ENCODE measurements at places on chromosomes 1 and 21. TPM values are rescaled to one million over a fixed set of nuclear protein-coding genes. Genes with fewer than 3 reads are reported as not detected.

DNA sequence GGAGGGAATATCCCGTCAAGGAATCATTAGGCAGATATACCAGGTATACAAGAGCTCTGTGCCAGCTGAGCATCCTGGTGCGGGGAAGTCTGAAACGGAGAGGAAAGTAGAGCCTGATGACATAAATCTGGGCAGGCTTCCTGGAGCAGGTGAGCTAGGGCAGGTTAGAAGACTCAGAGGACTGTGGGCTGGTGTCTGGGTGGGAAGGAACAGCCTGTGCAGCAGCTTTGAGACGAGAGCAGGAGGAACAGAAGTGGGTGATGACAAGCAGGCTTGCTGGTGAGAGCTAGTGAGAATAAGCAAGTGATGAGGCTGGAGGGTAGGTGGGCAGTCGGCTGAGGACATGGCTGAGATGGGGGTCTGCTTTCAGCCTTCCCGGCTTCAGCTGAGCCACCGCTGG is 6.7 kb downstream of the CELSR2 start:
- H3K4me3 ChIP-seq: no peak overlapping the region
- no peaks in the 10 kb centered on the region for H3K36me3 ChIP-seq
- H3K27me3 ChIP-seq: no peaks in the 10 kb centered on the region
- no peak overlapping the region for H3K27ac ChIP-seq
- no peak for DNase-seq

DNA sequence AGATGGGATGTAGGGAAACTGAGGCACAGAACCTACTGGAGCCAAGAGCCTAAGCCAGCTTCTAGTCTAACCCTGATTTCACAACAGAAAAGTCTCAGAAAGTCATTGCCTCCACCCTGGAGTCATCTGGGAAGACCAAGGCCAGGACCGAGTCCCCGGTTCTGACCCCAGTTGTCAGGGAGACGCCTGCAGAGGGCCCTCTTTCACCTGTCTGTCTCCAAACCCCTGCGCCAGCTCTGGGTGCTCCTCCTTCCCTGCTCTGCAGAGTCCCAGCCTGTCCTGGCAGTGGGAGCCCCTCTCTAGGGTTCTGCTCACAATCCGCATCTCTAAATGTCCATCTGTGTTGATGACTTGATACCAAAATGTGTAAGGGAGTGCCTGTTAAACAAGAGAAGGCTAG is 149.7 kb downstream of the PGBD5 start:
- DNase-seq: no peak
- H3K27me3 ChIP-seq: no peaks in the 10 kb centered on the region
- no peak overlapping the region for H3K27ac ChIP-seq

- no peaks in the 10 kb centered on the region for H3K27me3 ChIP-seq
- H3K4me3 ChIP-seq: no peak overlapping the region
- DNase-seq: no peak
- no peaks in the 10 kb centered on the region for H3K4me1 ChIP-seq
- no peak overlapping the region for H3K27ac ChIP-seq
- no peaks in the 10 kb centered on the region for H3K36me3 ChIP-seq
These were observed 234.5 kb upstream of the NEGR1 start for GRCh38 chr1:72516826-72517225.

- H3K27ac ChIP-seq: no peak overlapping the region
- peaks cover 4% of the 10 kb centered on the region for H3K36me3 ChIP-seq
- no peak for DNase-seq
- peaks cover 9% of the 10 kb centered on the region for H3K27me3 ChIP-seq
- H3K4me3 ChIP-seq: no peak overlapping the region
These were observed 11.9 kb downstream of the ECE1 start for GRCh38 chr1:21278208-21278859.

DNA sequence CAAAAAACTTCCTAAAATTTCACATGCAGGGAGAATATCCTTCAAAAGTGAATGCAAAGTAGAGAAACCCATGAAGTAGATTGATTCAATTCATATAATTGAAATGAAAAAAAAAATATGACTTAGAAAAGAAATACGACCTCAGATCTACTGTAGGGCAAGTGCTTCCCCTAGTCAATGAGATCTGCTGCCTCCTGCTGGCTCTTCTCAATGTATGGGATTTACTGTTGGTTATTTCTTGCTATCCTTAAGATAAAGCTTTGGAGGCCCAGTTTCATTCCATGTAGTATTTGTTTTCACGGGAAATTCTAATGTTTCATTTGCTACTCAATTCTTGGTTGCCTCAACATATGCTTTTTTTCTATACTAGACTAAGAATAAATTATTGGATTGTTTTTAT is 46.2 kb downstream of the ZNF648 start:
- H3K27me3 ChIP-seq: peaks cover 2% of the 10 kb centered on the region
- H3K4me3 ChIP-seq: no peak overlapping the region
- no peak for DNase-seq
- H3K27ac ChIP-seq: no peak overlapping the region

- H3K4me3 ChIP-seq: no peak overlapping the region
- H3K27me3 ChIP-seq: no peaks in the 10 kb centered on the region
- no peaks in the 10 kb centered on the region for H3K4me1 ChIP-seq
- H3K27ac ChIP-seq: no peak overlapping the region
These were observed 796.3 kb downstream of the BRINP3 start for GRCh38 chr1:189681252-189681919.

The RYR2 gene
- total RNA-seq: 1.2 TPM

The PER3 gene
- 20.8 TPM for total RNA-seq

The PTGER3 gene
- total RNA-seq: 0.72 TPM

The KIAA0040 gene
- 19.4 TPM for total RNA-seq

The PROK1 gene
- not detected for total RNA-seq
